ENCODE measurements at places on chromosomes 11 and 22. TPM values are rescaled to one million over a fixed set of nuclear protein-coding genes. Genes with fewer than 3 reads are reported as not detected.

The APOL4 gene
- 12.1 TPM for total RNA-seq

The SAMM50 gene
- 47.9 TPM for total RNA-seq

The LAYN gene
- total RNA-seq = 11.7 TPM

The TMPRSS13 gene
- total RNA-seq = 1.7 TPM

The GUCY1A2 gene
- total RNA-seq = 55.1 TPM

The TPCN2 gene
- total RNA-seq = 17.0 TPM

The PRR33 gene
- 0.16 TPM for total RNA-seq

The OR5P2 gene
- not detected for total RNA-seq

The CHRNA10 gene
- total RNA-seq = 0.88 TPM

The SAA2 gene
- 0.99 TPM for total RNA-seq

The OR52K2 gene
- total RNA-seq = not detected

The SLC37A4 gene
- total RNA-seq = 24.0 TPM

The CDC42BPG gene
- total RNA-seq = 2.4 TPM

Data from camera-type eye (tissue), 1 donor.